ENCODE measurements at places on chromosomes 16 and 17.
A peak's percentile ranks its signal among the peaks of the same experiment; 100 is the strongest.

GRCh38 chr16:85563515-85564276, 49.4 kb upstream of the GSE1 start:
- DNase-seq = no peak

DNA sequence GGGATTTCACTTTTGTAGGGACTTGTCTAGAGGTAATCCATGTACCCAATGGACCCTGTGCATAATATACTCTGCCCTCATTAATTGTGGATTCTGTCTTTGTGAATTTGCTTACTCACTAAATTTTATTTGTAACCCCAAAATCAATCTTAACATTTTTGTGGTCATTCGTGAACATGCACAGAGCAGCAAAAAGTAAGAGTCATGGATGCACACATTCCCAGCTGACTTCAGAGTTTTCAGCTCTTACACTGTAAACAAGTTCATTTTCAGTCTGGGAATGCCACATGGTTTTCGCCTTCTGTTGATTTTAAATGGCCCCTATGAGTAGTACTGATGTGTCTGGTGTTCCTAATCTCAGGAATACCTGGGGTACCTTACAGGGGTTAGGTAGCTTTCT, 24.3 kb downstream of the TAC4 start:
- no peak for DNase-seq

GRCh38 chr17:44941712-44942331, 5.8 kb downstream of the KIF18B start:
- no peak for DNase-seq

GRCh38 chr16:8845699-8846298, 23.0 kb downstream of the CARHSP1 start:
- no peak for DNase-seq

DNA sequence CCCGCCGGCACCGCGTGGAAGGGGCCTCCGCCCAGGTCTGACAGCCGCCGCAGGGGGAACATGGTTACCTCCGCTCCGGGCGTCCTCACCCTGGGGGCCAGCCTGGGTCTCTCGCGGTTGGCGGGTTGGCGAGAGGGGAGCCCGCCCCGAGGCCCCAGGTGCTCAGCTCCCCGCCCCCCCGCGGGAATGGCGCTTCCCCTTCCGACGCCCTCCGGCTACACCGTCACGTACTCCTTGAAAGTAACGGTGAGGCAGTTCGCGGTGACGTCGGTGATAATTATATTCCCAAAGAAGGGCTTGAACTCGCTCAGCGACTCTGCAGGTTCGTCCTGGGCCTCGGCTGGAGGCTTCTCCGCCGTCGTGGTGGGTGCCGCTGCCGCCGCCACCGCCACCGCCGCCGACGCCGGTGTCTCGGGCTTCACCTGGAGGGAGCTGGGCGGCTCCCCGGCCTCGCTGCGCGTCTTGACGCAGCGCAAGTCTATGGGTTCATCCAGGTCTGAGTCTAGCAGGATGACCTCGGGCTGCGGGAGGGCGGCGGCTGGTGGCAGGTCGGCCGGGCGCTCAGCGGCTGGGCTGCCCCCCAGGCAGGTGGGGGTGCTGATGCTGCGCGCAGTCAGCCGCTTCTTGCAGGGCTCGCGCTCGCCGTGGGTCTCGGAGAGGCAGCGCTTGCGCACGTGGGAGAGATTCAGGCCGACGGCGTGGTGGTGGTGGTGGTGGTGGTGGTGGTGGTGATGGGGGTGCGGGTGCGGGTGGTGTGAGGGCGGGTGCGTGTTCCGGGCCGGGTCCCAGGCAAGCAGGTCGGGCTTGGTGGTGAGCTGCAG, 5.3 kb downstream of the CBX4 start:
- no peak for DNase-seq

DNA sequence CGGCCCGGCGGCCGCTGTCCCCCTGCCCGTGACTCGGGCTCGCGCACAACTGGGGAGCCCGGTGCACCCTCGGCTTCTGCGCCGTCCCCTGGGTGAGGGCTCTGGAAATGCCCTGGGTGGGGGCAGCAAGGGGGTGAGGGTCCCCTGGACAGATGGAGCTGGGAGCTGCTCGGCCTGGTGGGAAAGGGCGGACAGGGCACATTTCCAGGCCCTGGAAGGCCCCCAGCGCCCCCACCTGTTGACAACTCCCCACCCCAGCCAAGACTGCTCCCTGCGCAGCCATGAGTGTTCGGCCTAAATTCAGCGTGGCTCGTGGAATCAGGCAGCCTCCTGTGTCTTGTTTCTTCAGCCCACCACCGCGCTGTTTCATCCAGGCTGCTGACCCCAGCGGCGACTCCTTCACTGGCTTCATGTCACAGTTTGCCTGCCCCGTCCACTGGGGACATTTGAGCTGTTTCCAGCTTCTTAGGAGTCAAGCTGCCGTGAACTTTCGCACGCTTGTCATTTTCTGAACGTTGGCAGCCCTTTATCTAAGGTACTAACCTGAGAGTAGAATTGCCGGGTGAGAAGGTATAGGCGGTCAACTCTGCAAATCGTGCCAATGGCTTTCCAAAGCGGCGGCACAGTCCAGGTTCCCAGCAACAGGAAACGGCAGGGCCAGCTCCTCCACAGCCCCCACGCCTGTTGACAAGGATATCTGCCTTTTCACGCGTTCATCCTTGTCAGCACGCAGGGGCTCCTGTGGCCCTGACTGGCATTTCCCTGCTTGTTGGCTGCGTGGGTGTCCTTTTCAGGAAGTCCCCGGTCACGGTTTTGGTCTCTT, 895 bp downstream of the UTS2R start:
- no peak for DNase-seq

DNA sequence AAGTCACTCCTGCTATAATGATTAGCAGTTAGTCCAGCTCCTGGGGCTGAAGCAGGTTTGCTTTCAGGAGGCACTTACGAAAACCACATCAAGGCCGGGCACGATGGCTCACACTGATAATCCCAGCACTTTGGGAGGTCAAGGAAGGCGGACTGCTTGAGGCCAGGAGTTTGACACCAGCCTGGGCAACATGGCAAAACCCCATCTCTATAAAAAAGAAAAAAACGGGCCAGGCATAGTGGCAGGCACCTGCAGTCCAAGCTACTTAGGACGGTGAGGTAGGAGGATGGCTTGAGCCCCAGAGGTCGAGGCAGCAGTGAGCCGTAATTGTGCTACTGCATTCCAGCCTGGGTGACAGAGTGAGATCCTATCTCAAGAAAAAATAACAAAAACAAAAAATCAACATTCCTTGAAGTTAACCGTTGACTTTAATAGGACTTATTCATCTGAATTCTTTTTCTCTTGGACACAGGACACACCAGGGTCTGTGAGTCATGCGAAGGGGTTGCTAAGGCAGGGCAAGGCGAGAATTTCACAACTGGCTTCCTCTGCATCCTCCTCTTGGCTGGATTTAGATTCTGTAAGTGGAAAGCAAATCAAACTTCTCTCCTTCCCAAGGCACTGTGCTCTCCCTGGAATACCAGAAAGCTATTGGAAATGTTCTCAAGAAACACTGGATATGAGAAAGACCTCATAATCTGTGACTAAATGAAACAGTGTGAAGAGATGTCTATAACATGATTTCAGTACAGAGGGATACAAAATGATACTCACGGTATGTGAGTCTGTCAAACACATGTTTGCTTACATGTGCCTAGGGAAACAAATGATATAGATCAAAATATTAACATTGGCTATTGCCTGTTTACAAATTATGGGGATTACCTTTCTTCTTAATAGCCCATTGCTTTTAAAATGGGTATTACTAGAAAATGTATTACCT, 99.5 kb downstream of the SYCE1L start:
- DNase-seq = peak; percentile 84

DNA sequence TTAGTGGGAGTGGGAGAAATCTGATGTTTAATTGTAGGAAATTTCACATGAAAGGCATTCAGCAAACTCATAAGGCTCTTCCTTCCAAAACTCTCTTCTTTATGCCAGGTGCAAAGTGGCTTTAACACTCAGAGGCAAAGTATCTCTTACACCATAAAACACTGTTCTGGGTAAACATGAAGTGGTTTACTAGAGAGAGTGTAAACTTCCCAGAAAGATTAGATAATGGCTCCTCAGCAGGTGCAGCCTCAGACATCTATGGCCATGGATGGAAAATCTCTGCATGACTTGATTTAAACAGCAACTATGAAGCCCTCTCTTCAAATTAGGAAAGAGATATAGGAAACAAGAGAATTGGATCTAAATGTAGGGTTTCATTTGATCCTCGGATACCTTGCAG, 583.1 kb upstream of the SALL1 start:
- DNase-seq = no peak

- no peak for DNase-seq
Observed at GRCh38 chr17:66339561-66339960, 37.1 kb downstream of the PRKCA start.

DNA sequence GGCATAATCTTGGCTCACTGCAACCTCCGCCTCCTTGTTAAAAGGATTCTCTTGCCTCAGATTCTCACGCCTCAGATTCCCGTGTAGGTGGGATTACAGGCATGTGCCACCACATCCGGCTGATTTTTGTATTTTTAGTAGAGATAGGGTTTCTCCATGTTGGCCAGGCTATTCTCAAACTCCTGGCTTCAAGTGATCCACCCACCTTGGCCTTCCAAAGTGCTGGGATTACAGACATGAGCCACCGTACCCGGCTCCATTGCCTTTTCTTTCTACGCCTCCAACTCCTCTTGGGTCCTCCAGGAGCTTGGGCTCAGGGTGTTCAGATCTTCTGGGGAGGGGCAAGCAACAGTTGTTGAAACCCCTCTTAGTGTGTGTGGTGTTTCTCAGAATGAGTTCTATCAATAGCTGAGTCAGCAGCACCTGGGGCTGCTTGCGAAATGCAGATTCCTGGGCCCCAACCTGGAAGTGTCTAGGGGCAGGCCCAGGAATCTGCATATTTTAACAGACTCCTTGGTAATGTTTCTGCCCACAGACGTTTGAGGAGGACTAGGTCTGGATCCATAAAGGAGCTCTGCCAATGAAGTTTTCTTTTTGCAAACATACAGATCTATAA, 31.4 kb downstream of the SEC14L5 start:
- no peak for DNase-seq

- DNase-seq = no peak
Observed at GRCh38 chr17:63474174-63474573, 2.7 kb upstream of the ACE start.

DNA sequence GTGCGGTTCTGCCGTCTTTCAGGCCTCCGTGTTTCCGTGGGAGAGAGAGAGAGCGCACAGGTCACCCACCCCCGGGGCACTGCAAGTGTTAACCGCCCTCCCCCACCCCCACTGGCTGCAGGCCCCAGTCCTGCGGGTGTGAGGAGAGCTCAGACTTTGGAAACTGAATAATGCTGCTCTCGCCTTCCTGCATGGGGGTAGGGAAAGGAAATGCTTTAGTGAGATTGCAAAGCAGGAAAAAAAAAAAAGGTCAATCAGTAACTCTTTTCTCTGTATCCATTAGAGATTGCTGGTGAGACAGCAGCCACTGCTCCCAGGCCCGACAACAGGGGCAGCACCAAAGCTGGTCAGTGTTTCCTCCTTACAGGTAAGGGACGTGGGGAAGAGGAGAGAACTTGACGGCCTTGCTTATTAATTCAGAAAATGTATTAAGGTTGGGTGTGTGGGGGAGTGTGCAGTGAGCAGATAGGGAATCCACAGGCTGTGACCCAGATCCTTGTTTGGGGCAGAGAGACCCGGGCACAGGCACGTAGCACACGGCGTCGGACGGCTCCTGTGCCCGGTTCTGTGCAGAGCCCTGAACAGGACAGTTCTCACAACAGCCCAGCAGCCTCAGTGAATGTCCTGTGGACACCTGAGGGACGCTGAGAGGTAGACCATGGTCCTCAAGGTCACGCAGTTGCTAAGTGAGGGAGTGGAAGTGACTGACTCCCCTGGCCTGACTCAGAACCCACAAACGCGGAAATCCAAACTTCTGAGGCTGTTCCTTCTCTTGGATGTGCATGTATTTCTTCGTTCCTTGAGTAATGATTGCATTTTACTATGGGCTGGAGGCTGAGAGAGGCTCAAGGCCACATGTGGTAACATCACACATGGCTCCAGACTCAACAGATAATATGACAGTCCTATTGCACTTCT, 156.5 kb downstream of the FOXL1 start:
- DNase-seq = no peak

- no peak for DNase-seq
Observed at GRCh38 chr17:38616361-38616760, 10.6 kb upstream of the SRCIN1 start.

DNA sequence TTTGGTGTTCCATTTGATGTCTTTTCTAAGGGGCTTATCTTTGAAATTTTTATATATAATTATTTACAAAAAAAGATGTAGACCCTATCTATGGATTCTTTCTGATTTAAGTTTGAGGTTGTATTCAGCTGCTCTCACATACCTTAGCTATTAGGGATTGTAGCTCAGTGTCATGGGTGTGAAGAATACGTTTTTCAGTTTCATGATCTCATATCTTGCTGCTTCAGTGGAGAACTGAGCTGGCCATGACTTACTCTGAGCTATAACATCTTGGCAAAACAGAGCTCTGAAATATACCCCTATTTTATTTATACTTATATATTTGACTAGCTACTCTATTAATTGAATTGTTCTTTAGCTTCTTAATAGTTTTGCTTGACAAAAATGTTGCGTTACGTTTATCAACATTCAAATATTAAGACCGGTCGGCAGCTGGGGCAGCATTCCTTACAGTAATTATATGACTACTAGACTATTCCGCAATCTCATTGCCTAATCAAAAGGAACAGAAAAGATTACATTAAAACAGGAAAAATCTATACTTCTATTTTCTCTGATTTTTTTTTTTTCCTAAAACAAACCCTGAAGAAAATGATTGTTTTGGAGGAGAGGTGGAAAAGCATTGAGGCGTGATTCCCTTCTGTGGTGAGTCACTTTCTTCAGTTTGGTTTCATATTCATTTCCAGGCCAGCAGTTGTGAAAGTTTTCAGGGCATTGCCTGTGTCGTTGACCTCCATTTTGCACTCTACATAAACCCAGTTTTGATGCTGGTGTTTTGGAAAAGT, 24.1 kb upstream of the KRT24 start:
- no peak for DNase-seq

GRCh38 chr17:78396441-78397337, 18.2 kb downstream of the PGS1 start:
- no peak for DNase-seq

DNA sequence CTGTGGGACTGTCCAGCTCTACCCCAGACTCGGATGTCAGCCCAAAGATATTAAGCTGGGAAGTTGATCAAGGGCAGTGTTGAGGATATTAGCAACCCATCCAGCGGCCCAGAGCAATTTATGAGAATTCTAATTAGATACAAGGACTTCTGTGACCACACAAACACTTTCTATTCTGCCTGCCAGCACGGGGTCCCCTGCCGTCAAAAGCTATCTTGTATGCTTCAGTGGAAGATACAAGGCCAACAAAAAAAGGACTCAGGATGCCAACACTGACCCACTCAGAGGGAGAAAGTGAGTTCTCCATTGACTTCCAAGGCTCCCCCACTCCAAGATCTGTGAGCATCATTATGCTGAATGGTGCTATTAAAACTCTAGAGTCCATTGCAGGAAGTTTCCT, 390.7 kb downstream of the GRIN2A start:
- DNase-seq = no peak

GRCh38 chr16:58615280-58615679, 14.3 kb downstream of the CNOT1 start:
- peak; percentile 13 for DNase-seq

GRCh38 chr17:74206332-74206818, 2.9 kb downstream of the RPL38 start:
- DNase-seq = no peak

- DNase-seq = no peak
Observed at GRCh38 chr16:35687781-35688180, 2228.4 kb downstream of the TP53TG3F start.
